Colonic mucosa (tissue), 4 donors: ENCODE measurements at places on chromosomes 2 and 18. TPM values are rescaled to one million over a fixed set of nuclear protein-coding genes. Genes with fewer than 3 reads are reported as not detected.

- no peak for DNase-seq
These were observed 6.2 kb upstream of the SPATA3 start for GRCh38 chr2:230989731-230990130.

DNA sequence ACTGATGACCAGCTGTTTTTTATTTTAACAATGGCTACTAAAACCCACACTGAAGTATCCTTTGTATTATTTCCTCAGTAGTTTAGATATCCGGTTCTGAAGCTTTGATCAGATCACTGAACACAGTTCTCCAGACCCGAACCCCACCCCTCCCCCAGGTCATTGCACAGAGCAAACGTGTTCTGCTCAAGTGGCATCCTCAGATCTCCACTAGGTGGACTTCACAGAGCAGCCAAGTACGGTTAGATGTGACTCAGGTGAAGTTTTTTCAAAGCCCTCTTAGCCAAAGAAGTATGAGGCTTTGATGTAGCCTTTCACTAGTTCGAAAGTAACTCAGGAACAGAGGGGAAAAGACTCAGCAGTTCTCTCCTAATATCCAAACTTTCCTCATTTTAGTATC is 142.7 kb upstream of the NRP2 start:
- no peak for DNase-seq

DNA sequence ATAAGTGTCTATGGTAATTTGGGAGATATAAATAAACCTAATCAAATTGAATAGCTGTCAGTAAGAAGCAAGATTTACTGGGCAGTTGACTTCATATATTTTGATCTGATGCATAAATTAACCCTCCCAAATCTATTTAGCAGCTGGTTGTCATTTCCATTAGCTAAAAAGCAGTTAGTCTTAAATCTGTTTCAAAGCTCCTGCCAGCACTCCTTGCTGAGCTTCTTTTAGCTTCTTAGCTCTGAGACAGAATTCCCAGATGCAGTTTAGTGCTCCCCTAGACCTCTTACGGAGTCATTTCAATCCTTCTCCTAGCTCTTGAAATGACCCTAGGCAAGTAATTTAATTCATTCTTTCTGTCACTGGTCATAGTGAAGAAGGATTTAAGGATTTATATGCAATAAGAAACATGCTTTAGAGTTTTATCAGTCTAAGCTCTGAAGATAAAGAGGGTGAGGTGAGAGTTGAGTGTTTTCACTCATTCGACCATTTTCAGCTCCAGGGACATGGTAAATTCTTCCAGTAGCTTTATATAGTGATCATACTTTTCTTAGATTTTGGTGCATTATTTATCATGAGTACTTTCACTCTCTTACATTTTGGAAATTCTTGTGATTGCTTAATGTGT is 98.9 kb downstream of the PHLPP1 start:
- no peak for DNase-seq

DNA sequence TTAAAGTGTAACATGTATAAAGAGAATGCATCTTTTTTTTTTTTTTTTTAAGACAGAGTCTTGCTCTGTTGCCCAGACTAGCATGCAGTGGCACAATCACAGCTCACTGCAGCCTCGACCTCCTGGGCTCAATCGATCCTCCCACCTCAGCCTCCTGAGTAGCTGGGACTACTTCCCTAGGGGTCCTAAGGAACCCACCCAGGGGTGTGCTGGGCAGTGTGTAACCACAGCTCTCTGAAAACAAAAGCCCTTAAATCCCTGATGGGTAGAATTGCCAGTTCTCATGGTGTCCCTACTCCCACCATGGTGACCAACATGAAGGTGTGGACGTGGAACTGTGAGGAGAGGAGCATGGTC is 105.6 kb upstream of the ST3GAL5 start:
- DNase-seq: no peak

DNA sequence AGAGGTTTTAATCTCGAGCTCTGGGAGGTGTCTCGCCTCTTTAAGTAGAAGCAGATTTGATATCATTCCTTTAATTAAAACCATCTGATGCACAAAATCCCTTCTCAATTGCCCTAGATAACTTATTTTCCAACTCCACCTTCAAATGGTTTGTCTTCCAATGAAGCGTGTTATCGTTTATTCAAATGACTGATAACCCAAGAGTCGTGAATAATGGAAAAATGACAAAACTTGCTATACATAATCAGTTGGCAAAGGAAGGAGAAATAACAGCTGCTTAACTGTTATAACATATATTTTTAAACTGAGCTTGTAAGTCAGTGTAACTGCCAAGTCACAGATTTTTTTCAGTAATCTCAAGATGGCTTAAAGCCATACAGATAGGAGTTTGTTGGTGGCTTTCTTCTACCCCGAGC is 144.6 kb downstream of the QPCT start:
- DNase-seq: no peak

GRCh38 chr2:126482582-126483464 is 173.1 kb upstream of the GYPC start:
- DNase-seq: no peak

DNA sequence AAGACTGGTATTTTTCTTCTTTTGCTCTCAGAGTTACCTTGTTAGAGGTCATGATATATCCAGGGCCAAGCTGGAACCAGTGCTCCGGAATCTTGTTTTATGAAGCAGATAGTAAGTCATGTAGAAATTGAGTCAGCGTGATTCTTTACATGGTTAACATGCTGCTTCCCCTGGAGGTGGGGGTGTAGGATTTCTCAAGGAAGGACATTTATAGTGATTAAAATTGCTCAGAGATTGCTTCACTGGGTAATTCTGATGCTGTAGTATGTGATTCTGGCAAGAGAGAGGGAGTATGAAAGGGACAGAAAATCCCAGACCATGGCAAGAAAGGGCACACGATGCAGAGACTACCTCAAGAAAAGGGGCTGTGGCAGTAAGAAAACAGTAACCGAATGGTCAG is 8.0 kb upstream of the MYL1 start:
- DNase-seq: no peak

DNA sequence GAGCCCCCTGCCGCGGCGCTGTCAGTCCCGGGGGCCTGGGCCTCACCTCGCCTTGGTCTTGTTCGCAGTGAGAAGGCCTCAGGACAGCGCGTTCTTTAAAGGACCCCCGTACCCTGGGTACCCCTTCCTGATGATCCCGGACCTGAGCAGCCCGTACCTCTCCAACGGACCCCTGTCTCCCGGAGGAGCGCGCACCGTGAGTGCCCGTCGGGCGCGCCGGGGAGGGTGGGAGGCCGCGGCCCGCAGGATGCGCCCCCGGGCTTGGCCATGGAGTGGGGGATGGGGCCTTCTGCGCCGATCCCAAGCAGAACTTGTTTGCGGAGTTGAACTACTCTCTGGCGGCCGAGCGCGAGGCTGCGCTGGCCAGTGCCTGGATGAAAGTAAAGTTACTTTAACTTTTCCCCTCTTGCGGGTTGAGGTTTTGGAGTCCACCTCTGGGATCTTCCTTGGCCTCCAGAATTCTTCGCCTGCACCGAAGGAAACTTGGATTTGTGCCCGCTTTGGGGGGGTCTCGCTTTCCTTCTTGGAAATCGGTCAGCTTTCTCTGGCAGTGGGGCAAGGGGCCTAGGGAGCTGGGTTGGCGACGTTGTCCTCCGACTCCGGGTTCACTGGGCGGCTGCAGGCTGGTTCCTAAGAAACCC is 1.2 kb downstream of the TCF7L1 start:
- peak; percentile 22 for DNase-seq

DNA sequence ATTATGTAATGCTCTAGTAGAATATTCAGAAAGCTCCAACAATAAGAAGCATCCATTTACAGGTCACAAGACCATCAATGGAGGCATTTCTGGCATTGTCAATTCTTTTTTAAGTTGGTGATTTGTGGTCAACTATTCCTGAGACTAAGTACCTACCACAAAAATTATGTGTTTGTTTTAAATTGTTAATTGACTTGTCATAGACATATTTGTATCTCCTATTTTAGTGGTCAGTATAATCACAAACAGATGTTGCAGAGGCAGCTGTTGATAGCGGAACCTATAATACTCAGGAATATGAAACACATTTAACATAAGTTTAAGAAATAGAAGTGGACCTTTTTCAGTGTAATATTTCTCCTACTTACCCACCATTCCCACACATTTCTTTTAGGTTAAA is 430.1 kb downstream of the CCDC85A start:
- no peak for DNase-seq

DNA sequence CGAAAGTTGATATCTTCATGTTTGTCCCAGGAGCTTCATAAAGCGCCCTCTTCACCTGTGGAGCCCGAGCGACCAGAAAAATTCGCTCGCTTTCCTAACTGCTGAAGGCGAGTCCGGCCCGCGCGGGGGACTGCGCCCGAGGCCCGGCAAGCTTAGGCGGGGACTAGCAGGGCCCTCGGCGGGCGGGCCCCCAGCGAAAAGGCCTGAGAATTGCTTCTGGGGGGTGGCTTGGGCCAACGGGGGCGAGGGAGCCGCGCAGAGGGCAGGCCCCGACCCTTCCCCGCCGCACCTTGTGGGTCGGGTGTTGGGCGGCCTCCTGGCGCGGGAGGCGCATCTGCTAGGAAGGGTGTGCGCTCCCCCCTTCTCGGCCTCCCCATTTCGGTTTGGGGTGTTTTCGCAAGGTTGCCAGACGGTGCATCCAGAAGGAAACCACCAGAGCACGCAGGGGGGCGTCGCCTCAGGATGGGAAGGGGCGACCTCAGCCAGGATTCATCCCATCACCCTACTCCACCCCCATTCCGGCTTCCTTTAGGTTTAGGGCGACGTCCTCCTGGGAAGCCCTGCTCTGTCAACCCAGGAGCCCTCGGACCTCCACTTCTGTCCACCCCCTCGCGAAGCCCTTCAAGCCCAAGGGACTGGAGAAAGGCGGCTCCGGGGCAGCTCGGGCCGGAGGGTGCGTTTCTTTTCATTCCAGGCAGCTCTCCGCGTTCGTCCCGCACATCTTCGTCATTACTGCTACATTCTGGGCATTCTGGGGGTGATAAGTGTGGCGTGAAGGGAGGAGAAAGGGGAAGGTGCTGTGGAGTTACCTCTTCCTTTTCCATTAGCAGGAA is 9.1 kb downstream of the SP9 start:
- DNase-seq: no peak

DNA sequence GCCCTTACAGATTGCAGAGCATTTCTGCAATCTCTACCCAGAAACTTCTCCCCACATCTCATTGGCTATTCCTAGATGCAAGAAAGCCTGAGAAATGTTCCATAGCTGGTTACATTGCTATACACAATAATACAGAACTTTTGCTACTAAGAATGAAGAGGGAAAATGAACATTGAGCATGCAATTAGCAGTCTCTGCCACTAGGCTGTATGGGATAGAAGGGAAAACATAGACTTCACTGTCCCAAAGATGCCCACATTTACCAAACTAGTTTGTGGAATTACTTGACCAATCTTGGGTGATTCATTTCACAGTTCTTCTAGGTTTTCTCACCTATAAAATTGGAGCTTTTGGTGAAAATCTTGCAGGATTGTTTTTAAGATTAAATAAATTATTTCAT is 265.7 kb upstream of the NT5C1B start:
- DNase-seq: no peak

GRCh38 chr2:176817061-176817565 is 395.5 kb upstream of the HNRNPA3 start:
- DNase-seq: no peak

DNA sequence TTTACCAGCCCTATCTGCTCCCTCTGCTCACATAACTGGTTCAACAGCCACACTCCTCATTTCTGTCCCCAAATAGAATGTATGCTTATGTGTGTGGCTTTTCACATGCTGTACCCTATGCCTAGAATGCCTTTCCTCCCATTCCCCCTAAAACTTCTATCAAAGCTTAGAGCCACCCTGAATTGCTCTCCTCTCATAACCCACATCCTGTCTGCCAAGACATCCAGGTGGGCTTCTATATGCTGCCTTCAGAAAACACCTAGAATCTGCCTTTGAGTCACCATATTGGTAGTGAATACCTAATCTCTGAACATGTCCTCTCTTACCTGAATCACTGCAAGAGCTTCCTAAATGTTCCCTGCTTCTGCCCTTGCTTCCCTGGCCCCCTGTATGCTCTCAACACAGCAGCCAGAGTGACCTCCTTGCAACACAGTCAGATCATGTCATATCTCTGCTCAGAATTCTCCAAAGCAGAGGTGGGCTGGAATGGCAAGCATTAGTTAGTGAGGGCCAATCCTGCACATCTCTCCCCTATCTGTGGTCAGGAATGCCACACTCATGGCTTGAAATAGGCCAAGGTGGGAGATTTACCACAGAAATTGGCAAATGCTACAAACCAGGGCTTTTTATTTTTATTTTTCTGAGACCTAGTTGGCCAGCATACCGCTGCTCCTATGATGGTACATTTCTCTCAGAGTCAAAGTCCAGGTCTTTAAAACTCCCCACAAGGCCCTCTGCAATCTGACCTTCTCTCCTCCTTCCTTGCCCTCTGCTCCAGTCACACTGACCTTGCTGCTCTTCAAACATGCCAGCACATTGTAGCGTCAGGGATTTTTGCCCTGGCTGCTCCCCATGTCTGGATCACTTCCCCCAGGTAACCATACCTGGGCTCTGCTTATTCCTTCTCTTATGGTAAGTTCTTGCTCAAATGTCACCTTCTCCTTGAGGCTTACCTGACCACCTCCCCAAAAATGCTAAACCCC is 111.8 kb upstream of the STON1 start:
- DNase-seq: no peak

- no peak for DNase-seq
These were observed 379.1 kb upstream of the ATP5MC3 start for GRCh38 chr2:175560521-175561169.

- DNase-seq: no peak
These were observed 166.1 kb downstream of the SMAD7 start for GRCh38 chr18:48784656-48785055.

DNA sequence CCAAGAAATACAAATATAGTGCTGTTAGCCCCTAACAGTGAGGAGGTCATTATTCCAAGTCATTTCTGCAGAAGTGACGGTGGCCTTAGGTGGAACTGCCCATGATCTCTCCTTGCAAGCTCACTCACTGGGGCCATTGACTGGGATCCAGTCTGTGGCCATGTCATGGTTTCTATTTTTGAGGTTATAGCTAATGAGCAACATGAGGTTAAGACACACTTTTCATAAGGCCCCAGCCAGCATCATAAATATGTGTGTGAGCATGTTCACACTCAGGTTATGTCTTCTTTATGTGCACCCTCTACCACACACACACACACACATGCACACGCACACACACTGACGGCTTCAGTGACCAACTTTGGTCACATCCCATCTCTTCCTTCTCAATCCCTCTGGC is 484 bp downstream of the AFF3 start:
- no peak for DNase-seq

- DNase-seq: no peak
These were observed 55.1 kb upstream of the SIX3 start for GRCh38 chr2:44886414-44886813.

DNA sequence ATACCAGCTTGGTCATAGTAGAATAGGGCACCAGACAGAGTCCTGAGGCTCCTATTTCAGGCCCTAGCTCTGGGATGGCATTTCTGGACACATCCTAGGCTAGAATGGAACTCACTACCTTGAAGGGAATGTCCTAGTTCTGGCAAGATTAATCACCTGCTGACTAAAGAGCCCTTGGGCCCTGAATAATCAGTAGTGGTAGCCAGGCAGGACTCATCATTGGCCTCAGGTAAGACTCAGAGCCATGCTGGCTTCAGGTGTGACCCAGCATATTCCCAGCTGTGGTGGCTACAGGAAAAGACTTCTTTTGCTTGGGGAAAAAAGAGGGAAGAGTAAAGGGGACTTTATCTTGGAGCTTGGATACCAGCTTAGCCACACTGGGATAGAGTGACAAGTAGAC is 131.0 kb upstream of the SRD5A2 start:
- no peak for DNase-seq

GRCh38 chr2:47310801-47311560 is 92.0 kb upstream of the MSH2 start:
- peak; percentile 65 for DNase-seq

ATP6V1B1 gene
- total RNA-seq: not detected

FNDC4 gene
- total RNA-seq: 0.64 TPM

SERPINB13 gene
- total RNA-seq: not detected

C2orf78 gene
- not detected for total RNA-seq

HMSD gene
- 0.11 TPM for total RNA-seq
